ENCODE measurements at places on chromosomes 12 and 14.

GRCh38 chr14:80634106-80634758, 307.3 kb downstream of the CEP128 start:
- DNase-seq, result no peak

GRCh38 chr14:61145034-61145902, 135.9 kb downstream of the TMEM30B start:
- no peak for DNase-seq

DNA sequence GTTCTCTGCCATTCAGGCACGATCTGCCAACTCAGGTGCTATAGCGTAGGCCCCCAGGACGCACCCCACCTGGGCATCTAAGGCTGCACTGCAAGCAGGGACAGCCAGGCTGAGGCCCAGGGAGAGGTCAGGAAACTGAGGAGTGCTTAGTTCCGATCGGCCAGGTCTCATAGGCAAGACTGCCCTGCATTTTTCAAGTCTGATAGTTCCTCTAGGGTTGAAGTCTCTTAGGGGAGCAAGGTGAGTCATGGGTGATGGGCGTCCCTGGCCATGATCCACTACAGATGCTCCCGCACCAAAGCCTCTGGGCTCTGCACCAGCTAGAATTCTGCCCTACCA, 13.2 kb downstream of the NOPCHAP1 start:
- no peak for DNase-seq

DNA sequence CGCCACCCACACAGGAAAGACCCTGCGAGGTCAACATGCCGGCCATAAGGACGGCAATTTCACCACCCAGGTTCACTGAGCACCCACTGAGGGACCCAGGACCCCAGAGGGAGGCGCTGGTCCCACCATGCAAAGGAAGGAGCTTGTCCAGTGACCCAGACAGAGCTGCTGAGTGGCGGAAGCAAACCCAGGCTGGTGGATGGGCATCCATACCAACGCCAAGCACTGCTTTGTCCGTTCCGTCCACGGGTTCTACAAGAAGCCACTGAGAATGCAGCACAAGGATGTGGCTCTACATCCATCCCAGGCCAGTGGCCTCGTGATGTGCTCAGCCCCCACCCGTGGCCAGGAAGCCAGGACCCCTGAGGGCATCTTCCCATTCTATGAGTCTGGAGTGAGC, 23.8 kb upstream of the GOLGA3 start:
- DNase-seq, result no peak

DNA sequence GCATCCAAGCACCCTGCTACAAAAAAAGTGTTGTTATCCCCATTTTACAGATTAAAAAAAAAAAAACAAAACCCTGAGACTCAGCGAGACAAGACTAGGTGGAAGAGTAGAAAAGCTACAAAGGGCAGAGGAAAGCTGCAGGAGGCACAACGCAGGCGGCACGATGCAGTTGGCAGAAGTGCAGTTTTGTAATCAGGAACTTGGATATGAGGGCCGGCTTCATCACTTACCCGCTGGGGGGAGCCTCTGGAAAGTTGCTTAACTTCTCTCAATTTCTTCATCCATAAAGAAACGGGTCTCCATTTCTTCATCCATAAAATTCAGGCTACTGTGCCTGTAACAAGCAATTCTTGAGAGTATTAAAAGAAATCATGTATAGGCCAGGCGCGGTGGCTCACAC, 33.1 kb upstream of the CCDC60 start:
- no peak for DNase-seq

GRCh38 chr14:32038876-32039275, 38.2 kb upstream of the ARHGAP5 start:
- no peak for DNase-seq

DNA sequence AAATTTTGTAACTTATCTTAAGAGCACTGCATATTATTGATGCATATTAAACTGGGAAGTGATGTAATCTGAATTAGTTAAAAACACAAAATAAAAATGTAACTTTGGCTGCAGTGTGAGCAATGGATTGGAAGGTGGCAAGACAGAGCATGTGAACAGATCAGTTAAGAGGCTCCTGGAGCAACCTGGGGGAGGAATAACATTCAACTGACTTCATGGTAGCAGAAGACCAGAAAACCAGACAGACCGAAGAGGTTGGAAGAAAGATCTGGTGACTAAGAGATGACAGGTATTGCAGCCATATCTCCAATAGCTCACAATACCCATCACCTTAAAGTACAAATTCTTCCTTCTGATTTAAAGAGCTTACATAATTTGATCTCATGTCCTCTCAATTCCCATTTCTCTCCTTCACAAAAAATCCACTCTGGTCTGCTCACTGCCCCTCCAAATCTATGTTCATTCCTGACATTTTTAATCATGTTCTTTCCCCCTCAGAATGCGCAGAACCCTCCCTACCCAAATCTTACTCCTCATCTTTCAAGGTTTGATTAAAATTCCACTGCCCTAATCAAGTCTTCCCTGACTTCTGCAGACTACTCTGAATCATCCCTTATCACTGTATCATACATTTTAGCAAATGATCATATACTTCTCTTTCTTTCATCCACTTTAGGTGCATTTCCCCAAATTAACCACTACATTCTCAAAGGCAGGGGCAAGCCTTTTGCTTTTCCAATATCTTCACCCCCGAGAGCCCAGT, 51.5 kb downstream of the DUSP16 start:
- DNase-seq, result no peak

DNA sequence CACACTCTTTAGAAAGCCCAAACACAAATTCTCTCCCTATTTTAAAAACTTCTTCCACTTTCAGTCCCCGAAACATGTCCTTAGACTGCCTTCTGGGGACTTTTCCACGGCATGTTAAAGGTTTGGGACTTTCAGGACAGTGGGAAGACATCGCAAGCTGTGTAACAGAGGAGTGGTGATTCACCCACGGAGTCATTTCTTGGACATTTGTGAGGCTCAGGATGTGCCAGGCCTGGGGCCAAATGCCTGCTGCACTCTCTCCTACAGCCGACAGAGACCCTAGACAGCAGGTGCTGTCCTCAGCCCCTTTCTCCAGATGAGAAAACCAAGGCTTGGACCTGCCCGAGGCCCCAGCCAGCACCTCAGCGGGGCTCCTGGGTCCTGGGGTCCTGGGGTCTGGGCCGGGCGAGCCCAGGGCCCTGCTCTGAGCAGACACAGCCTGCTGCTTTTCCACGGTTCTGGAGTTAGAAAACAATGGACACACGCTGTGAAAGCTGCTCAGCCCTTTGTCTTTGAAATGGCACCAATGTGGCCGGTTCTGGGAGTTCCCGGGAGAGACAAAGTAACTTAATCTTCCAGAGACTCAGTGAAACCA, 370.2 kb upstream of the SFSWAP start:
- no peak for DNase-seq

DNA sequence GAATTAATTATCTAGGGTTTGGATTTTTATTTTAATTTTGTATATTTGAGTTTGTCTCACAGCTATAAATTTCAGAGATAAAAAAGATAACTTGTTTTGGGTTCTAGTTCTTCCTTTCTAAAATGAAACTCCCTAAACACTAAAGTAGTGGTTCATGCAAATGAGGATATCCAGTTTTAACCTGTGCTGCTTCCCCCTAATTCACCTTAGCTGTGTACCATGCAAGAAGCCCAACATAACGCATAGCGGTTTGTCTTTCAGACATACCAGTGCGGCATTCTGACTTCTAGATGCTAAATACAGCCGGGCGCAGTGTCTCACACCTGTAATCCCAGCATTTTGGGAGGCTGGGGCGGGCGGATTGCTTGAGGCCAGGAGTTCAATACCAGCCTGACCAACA, 288.6 kb upstream of the NPAS3 start:
- no peak for DNase-seq

DNA sequence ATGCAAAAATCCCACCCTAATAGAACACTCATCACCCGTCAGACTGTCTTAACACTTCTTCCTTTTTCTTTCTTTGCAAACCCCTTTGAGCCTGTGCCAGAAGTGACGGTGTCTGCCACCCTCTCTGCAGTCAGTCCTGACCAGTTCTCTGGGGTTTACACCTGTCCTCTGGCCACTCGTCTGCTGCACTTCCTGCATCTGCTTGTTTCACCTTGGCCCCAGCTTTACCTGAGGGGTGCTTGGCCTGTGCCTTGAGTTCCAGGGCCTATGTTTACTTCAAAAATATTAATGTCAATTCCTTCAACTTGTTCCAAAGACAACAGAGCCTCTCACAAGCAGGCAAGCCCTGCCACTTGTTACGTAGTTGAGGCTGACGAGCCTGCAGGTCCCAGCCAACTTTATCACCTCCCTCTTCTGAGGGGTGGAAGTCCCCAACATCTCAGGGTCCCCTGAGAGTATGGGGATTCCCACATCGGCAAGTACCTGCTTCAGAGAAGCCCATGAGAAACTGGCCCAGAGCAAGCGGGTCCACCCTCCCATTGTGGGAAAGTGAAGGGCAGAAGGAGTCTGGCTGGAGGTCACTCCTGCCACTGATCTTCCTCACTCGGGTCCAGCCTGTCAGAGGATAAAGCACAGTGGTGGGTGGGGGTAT, 205.4 kb downstream of the DAD1 start:
- no peak for DNase-seq

- DNase-seq, result no peak
These were observed 39.5 kb upstream of the RIN3 start for GRCh38 chr14:92473969-92474535.

- no peak for DNase-seq
These were observed 160.0 kb downstream of the CALM1 start for GRCh38 chr14:90556666-90557450.

DNA sequence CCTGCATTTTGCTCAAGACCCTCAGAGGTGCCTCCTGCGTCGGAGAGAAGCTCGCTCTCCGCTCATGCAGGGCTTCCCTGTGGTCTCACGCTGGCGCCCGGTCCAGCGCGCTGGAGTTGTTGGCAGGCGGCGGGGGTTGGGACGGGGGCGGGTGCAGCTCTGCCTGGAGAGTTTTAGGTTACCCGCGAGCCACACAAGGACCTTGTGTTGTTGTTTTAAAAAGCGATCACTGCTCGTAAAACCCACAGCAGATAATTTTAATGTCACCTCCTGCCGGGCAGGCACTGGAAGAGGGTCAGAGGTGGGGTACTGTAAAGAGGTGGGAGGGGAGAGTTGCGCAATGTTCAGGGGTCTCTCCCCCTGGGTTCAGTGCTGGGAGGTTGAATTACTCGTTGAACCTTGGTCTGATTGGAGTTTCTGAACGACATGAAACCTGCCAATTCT, 850 bp downstream of the SMOC1 start:
- DNase-seq, result no peak

- no peak for DNase-seq
These were observed 88.8 kb downstream of the CHGA start for GRCh38 chr14:93011650-93012325.

- DNase-seq, result no peak
These were observed 191.2 kb upstream of the LMNTD1 start for GRCh38 chr12:25744313-25744712.

DNA sequence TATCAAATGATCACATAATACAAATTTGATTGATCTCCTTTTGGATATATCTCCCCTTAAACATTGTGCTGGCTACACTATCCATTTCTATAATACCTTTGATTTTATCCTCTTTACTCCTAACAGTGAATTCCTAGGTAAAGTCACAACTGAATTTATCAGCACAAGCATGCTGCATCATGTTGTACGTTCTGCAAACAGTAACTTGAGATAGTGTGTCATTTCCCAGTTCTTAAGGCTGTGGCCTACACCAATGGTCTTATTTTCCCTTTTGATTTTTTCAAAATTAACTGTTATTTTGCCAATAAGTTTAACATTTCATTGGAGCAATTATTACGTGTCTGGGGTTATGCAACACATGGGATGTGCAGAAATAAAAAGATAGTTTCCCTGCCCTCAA, 24.8 kb downstream of the PRKCH start:
- DNase-seq, result no peak

DNA sequence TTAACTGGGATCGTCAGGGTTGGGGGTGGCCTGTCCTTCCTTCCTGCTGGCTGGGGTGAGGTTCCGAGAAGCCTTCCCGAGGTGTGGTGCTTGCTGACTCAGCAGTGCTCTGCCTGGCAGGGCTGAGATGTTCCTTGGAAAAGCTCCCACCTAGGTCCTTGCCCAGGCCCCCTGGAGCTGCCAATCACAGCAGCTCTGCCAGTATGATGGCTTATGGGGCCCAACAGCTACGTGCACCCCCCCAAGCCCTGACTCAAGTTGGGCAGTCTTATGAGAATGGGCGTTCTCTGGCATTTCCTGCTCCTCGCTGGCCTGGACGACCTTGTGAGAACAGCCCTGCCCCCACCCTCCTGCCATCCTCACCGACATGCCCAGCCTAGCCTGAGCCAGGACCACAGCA, 292.2 kb upstream of the CRY1 start:
- DNase-seq, result no peak

DNA sequence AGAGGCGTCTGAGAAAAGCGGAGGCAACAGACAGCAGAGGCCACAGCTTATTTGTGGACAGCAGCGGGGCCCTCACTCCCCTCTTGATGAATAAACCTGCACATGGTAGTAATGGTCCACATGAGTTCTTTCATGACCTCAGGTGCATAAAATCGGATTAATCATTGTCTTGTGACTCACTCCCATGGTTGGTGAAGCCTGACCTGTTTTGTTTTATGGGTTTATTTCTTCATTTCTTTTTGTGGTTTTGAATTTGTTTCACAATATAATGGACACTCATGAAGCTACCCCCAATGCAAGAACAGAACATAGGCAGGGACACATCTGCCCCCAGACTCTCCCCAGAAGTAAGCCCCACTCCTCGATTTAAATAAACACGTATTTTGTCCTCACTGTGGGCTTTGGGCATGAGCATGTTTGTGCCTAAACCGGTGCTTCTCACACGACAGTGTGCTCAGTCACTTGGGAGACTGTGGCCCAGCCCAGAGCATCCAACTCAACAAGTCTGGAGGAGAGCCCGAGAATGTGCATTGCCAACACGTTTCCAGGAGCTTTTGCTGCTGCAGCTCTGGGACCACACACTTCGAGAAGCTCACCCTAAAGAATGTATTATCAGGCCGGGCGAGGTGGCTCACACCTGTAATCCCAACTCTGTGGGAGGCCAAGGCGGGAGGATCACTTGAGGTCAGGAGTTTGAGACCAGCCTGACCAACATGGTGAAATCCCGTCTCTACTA, 116.1 kb downstream of the SCARB1 start:
- DNase-seq, result peak; percentile 54

GRCh38 chr12:130031571-130032189, 127.9 kb upstream of the TMEM132D start:
- no peak for DNase-seq

GRCh38 chr12:42819846-42820245, 230.3 kb upstream of the PRICKLE1 start:
- no peak for DNase-seq

- DNase-seq, result no peak
These were observed 43.5 kb upstream of the KCNA5 start for GRCh38 chr12:5000204-5000603.

DNA sequence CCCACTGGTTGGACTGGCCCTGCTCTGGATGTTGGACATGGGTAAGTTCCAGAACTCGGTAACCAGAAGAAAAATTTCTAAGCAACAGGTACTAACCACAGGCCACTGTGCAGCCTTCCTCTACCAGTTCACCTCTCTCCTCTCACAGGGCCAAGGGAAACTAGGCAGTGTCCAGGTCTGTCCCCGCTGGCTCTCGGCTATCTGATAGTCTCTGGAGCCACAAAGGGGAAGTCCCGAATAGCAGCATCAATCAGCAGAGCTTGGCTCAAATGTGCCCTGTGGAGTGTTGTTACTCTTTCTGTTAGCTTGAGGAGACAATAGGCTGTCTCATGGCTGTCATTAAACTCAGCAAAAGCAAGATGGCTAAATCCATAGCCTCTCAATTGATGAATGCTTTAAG, 73.2 kb downstream of the TSPAN11 start:
- DNase-seq, result no peak

GRCh38 chr12:80412343-80412953, 31.6 kb upstream of the PTPRQ start:
- no peak for DNase-seq

GRCh38 chr14:35752380-35752779, 56.7 kb downstream of the RALGAPA1 start:
- DNase-seq, result no peak

GRCh38 chr14:93333631-93334103, 831 bp upstream of the BTBD7 start:
- no peak for DNase-seq
